Skeletal muscle cell (primary cell): ENCODE measurements at places on chromosomes 6 and 20.

DNA sequence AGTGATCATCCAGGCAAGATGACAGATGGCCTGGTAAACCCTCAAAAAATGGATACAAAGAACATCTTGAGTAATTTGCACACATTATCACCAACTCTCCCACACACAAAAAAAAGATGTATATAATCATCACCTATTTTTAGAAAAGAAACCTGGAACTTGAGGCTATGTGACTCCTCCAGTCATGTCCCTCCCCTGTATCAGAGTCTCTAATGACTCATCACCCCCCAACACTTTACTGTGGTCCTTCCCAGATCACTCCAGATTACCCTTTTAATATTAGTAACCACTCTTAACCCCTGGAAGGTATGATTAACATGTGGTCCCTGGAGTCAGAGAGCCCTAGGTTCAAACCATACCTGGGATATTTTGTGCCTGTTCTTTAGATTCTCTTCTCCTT is 144.8 kb downstream of the ZNF217 start:
- DNase-seq, result no peak

DNA sequence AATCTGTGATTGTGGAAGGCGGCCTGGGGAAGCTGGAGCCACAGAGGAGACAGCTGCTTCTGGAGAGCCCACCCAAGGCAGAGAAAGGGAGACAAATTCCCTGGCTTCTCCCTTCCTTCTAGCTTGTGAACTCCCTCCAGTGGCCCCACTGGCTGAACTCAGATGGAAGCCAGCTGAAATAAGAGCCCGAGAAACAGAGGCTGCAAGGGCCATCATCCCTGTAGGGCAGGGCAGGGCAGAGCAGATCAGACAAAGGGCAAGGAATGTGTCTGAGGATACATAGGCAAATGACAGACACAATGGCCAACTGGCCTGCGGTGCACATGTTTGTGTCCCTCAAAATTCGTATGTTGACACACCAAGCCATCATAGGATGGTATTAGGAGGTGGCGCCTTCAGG is 25.3 kb downstream of the MDFI start:
- DNase-seq, result no peak

GRCh38 chr20:14914633-14915032 is 577.2 kb upstream of the FLRT3 start:
- no peak for DNase-seq

DNA sequence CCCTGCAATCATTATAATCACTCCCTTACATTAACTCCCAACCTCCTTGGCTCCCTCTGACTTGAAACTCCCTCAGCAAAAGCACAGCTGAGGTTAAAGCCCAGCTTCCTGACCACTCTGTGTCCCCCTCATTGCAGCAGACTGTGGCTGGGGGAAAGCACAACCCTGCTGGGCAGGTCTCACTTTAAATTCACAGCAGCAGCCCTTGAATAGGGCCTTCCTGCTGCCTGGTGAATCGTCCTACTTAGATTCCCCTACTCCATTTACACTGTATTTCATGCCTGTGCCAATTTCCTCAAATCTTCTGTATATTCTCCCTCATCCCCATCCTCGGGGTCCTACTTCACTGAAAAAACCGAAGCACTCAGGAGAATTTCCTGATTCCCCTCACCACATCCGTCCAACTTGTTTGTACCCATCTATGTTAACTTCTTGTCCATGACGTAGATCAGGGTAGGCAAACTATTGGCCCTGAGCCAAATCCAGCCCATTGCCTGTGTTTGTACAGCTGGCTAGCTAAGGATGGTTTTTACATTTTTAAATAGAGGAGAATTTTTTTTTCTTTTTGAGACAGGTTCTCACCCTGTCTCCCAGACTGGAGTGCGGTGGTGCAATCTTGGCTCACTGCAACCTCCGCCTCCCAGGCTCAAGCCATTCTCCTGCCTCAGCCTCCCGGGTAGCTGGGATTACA is 31.5 kb upstream of the GCM1 start:
- peak; percentile 66 for DNase-seq

DNA sequence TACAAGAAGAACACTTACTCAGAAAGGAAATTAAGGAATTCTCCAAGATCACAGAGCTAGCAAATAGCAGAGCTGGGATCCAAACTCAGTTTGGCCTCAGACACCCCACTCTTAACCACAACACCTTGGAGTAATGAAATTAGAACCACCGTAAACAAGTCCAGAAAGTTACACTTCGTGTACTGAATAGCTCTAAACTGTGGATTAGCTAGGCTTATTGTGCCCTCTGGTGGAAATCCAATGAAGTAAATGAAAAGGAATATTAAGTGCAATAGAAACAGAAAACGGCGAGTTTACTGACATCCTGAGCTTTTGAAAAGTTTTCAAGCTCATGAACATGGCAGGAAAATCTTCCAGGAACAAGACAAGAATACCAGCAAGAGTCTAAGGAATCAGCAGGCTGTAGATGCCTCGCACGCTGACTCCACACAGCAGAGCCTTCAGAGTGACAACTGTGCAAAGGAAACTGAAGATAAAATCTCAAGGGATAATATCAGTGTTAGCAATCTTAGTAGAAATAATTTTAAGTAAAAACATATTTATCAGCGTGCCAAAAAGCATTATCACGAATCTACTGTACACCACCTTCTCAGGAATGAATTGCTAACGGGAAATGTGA is 34.6 kb downstream of the FBXO5 start:
- peak; percentile 13 for DNase-seq

GRCh38 chr6:111709615-111710398 is 104.1 kb upstream of the TRAF3IP2 start:
- no peak for DNase-seq

DNA sequence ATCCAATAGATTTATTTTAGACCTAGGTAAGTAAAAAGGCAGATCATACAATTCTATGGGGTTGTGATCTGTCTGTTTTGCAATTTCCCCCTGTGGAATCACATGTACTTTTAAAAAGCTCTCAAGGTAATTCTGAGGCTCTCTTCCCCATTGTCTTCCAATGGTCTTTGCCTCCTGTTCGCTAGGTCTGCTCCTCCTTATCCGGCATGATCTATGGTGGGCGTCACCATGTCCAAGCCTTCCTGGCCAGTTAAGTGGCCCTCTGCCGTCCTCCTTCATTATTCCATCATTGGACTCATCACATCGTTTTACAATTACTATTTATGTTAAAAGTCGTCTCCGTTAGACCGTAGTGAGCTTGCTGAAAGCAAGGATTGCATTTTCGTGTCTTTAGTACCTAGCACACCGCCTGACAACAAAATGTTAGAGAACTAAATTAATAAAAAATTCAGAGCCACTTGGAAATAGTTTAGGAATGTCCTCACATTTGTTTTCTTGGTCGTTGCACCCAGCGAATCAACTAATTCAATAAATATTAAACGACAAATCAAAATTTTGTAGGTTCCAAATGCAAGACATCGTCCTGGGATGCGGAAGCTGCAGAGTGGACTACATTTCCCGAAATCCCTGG is 2.2 kb upstream of the STXBP5 start:
- DNase-seq, result no peak

- DNase-seq, result no peak
These were observed 97.4 kb downstream of the PHACTR1 start for GRCh38 chr6:12814015-12814414.

DNA sequence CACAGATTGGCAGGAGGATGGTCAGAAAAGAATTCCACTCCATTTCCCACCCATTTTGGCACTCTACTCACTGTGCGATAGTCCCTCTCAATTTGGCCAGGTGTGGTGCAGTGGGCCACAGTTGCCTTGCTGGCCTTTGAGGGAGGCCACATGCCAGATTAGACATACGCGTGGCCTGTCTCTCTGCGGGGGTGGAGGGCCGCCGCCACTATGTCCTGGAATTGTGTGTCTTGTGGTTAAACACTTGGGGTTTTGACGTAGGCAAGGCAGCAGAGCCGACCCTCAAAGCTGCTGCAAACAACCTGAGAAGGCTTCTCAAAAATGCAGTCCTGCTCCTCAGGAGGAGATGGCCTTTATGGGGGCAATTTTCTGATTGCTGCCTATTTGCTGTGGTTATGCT is 4.9 kb upstream of the DAAM2 start:
- no peak for DNase-seq

GRCh38 chr20:50724851-50725723 is 6.3 kb upstream of the PARD6B start:
- DNase-seq, result peak; percentile 91

- DNase-seq, result peak; percentile 25
These were observed 5.5 kb upstream of the CDSN start for GRCh38 chr6:31125586-31126363.

GRCh38 chr6:70414813-70415212 is 1.5 kb downstream of the FAM135A start:
- no peak for DNase-seq

- no peak for DNase-seq
These were observed 92.4 kb downstream of the EYA2 start for GRCh38 chr20:46987001-46987400.

DNA sequence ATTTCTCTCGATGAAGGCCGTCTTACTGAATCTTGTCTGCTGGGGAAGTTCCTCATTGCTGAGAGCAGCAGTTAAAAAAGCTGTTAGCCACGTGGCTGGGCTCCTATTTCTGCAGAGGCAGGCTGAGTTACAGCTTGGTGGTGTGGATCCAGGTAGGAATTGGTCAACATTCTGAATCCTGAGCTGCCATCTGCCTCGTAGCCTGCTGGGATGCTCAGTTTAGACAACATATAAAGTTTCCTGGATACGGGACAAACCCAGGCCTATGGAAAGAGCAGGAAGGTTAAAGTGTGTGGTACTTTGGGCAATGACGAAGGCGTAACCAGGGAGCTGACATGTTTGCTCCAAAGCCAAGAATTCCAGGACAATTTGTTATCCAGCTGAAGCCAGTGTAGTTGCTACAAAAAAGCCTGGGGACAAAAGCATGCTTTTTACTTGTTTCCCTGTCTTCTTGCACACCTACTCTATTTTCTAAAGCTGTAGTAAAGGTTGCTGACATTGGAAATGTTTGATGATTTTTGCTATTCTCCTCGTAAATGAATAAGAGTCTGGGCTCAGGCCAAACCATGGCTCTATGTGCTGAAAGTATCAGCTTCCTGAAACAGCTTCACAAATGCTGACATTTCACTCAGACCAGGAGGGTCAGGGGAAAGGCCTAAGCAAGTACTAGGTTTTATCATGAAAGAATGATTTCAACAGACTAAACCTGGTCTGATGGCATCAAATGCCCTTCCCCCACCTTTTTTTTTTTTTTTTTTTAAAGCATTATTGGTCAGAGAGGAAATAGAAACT is 12.4 kb upstream of the MYLK2 start:
- no peak for DNase-seq

GRCh38 chr6:113065611-113066010 is 718.5 kb downstream of the RFPL4B start:
- DNase-seq, result no peak

DNA sequence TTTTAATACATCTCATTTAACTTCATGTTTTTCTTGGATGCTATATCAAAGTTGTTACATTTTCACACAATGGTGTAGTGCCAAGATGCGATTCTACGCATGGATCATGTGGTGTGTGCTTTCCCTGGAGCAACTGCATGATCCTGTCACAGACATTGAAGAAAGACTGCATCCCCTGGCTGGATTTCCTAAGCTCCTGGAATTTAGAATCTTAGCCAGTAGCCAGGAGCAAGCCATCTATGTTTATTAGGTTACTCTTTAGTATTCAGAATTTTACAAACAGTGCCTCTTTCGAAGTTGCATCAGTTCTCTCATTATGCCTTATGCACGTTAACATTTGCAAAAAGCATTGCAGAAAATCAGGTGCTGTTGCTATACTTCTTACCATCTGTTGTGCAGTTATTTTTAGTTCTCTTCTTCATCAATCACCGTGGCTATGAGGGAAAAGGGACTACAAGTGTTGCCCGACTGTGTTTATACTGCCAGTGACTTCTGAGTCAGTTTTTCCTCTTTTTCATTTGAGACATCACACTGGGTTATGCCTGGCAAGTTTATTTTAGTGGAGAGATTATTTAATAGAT is 584.2 kb downstream of the BCKDHB start:
- no peak for DNase-seq

DNA sequence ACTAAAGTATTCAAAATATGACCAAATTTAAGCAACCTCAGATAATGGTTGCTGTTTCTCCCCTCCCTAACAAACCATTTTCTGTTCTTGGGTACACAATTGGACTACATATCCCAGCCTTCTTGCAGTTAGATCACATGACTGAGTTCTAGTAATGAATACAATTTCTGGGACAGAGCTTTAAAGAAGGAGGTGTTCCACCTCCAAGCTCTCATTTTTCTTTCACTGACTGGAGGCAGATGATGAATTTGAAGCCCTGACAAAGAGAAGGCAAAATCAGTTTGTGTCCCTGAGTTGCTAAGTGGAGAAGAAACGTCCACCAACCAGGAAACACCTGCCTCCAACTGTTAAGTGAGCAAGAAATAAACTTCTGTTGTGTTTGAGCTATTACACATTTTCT is 117.2 kb downstream of the LCA5 start:
- no peak for DNase-seq

GRCh38 chr20:61728326-61728725 is 337.4 kb downstream of the TAF4 start:
- no peak for DNase-seq

DNA sequence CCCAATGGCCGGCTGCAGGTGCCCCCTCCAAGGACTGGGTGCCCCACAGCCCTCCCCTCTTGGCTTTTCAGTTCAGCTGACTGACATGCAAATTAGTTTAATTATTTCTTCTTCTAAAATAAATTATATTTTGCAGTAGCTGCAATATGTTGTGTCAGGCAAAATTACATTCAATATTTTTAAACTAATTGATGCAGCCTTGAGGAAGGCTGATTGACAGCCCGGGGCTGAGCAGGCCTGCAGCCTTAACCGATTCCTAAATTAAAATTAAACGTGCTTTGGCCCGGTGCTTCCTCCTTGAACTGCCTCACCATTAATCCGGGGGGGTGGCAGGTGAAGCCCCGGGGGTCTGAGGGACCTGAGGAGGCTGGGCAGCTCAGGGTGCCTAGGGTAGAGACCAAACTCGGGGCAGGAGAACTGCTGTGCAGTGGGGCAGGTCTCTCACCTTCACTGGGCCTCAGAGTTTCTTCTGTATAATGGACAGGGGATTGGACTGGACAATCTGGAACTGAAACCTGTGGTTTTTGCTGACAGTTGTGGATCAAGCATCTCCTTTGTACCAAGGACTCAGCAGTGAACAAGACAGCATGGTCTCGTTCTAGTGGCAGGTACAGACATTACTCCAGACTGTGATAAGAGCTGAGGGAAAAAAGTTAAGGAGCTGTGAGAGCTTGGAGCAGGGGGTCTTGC is 72.5 kb downstream of the CD40 start:
- no peak for DNase-seq

DNA sequence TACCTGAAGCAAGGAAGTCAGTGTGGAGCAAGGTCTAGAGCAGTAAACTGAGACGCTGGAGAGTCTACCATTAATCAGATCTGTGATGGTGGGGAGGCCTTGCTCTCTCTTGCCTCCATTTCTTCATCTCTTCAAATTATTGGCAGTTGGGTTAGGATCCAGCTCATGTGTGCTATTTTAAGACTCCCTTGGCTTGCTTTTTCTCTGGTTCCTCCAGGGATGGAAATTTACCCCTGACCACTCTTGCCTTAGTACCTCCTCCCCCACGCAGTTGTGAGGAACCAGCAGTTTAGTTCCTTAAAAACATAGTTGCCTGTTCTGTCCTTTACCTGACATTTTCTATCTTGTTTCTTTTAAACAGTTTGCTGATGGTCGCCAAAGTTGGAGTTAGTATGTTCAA is 7.4 kb downstream of the TMEM14C start:
- no peak for DNase-seq
